ENCODE measurements at places on chromosomes 16 and 17.

DNA sequence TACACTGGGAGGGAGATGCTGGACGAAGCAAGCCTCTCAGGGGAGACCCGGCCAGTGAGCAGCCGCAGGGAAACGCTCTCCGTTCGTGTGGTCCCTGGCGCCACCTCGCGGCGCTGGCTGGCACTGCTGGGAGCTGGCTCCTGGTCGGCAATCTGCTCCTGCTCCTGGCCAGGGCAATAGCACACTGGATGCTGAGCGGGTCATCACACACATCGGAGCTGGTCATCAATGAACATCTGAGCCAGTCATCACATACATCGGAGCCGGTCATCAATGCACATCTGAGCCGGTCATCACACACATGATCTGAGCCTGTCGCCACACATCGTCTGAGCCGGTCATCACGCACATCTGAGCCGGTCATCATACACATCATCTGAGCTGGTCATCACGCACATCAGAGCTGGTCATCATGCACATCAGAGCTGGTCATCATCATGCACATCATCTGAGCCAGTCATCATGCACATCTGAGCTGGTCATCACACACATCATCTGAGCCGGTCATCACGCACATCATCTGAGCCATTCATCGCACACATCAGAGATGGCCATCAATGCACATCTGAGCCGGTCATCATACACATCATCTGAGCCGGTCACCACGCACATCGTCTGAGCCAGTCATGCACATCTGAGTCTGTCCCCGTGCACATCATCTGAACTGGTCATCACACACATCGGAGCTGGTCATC is 217.3 kb downstream of the RBFOX3 start:
- peak; percentile 47 for DNase-seq

DNA sequence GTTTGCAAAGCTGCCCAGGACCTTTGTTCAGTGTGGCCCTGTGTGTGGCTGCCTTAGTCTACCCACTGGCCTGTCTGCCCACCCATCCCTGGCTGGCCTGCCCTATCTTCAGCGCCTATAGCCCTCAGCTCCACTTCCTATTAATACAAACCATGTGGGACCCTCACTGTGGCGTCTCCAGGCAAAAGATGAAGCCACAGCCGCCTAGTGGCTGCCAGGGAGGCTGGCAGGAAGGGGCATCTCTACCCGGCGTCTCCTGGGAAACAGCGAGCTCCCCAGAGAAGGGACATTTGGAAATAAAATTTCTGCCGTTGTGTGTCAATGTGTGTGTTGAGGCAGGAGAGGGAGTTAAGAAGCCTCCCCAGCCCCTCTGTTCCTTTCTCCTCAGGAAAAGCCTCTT is 31.5 kb downstream of the NEUROD2 start:
- no peak for DNase-seq

DNA sequence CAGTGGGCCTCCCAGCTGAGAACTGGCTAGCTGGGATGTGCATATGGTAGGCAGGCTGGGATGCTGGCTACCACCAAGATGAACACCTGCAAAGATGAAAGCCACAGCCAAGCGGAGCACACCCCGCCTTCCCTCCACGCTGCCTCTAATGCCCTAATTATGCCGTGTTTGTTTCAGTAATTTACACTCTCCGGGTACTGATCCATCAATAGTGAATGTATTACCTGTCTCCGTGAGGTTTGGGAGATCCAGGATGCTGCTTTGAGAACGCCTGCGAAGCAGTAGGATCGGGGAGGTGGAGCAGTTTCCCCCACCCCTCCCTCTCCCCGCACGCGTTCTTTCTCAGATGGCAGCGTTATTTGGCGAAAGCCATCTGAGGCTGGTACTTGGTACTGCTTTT is 28.9 kb upstream of the GSE1 start:
- DNase-seq = no peak

DNA sequence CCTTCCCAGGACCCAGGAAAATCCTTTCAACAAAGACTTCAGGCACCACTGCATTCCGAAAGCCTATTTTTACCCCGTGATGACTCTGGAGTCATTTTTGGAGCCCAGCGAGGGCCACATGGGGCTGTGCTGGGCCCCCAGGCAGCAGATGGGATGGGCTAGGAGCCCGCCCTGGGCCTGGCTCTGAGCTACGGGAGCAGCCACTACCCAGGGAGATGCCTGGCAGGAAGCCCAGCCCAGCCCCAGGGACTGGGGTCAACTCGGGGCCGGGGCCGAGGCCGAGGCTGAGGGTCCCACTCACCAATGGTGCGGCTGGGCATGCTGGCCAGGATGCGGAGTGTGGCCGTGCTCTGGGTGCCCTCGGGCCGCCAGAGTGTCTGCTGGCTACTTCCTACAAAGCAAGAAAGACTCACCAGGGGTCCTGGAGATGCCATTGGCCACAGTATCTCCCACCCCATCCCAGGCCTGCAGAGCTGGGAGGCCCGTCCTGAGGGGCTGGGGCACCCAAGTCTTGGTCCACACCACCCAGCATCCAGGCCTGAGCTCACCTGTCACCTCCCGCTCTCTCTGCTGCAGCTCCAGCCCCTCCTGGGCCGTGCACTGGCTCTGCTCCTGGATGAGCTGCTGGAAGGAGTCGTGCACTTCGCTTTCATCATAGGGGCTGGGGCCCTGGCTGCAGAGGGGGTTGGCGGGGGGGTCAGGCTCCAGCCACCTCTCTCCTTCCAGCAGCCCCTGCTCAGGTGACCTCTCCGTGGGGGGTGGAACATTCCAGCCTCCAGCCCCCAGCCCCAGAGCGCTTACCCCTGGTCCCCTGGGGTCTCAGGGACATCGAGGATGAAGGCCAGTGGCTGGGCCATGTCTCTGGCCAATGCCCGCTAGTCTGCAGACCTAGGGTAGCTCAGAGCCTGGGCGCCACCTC is 2.3 kb downstream of the TMC6 start:
- DNase-seq = no peak

DNA sequence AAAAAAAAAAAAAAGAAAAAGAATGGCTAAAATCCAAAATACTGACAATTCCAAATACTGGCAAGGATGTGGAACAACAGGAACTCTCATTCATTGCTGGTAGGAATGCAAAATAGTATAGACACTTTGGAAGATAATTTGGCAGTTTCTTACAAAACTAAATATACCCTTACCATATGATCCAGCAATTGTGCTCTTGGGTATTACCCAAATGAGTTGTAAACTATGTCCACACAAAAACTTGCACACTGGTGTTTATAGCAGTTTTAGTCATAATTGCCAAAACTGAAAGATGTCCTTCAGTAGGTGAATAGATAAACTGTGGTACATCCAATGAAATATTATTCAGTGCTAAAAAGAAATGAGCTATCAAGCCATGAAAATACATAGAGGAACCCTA is 8.5 kb upstream of the MEIOC start:
- DNase-seq = no peak

- DNase-seq = no peak
These were observed 796 bp downstream of the NPB start for GRCh38 chr17:81902653-81903414.

DNA sequence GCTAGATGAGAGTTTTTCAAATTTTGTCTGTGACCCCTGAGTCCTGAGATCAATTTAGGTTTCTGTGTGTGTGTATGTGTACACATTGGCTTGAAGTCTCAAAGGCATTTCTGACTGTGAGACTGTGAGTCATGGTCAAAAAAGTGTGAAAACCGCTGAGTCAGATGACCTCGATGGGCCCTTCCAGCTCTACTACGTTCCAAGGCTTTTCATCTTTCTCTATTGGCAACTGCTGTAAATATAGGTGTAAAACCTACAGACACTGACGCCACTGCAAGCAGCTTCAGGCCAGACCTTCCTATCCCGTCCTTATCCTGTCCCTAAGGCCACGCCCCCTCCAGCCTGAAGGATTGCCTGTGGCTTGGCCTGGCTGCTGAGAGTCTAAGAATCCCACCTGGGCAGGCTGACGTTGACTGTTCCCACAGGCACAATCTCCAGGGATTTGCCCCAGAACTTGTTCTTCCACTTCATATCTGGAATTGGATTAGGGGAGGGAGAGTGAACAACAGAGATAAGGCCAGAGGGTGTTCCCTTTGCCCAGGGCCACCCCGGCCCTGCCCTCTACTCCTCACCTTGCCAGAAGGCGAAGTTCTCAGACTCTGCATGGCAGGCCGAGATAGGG is 11.3 kb downstream of the OSBPL7 start:
- DNase-seq = peak; percentile 75

- no peak for DNase-seq
These were observed 57.2 kb downstream of the VAC14 start for GRCh38 chr16:70743791-70744190.

DNA sequence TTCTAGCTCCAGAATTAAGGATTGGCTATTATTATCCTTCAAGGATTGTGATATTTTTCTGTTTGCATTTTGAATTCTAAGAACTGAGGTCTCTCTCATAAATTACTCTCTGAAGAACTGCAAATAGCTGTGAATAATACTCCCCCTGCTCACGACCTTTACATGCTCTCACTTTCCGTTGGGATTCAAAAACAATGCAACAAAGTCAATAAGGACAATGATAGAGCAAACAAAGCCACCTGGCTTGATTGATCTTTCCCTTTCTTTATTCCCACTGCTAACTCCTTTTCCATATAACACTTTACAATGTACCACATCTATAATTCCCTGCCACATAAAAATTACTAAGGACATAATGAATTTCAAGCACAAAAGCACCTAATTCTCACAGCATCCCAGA is 523.0 kb upstream of the CA10 start:
- DNase-seq = no peak

GRCh38 chr16:88533932-88534637 is 36.1 kb upstream of the ZC3H18 start:
- peak; percentile 59 for DNase-seq

- DNase-seq = no peak
These were observed 69.0 kb downstream of the PLXDC1 start for GRCh38 chr17:39082482-39082881.

- no peak for DNase-seq
These were observed 34.3 kb downstream of the PITPNC1 start for GRCh38 chr17:67411397-67411796.

DNA sequence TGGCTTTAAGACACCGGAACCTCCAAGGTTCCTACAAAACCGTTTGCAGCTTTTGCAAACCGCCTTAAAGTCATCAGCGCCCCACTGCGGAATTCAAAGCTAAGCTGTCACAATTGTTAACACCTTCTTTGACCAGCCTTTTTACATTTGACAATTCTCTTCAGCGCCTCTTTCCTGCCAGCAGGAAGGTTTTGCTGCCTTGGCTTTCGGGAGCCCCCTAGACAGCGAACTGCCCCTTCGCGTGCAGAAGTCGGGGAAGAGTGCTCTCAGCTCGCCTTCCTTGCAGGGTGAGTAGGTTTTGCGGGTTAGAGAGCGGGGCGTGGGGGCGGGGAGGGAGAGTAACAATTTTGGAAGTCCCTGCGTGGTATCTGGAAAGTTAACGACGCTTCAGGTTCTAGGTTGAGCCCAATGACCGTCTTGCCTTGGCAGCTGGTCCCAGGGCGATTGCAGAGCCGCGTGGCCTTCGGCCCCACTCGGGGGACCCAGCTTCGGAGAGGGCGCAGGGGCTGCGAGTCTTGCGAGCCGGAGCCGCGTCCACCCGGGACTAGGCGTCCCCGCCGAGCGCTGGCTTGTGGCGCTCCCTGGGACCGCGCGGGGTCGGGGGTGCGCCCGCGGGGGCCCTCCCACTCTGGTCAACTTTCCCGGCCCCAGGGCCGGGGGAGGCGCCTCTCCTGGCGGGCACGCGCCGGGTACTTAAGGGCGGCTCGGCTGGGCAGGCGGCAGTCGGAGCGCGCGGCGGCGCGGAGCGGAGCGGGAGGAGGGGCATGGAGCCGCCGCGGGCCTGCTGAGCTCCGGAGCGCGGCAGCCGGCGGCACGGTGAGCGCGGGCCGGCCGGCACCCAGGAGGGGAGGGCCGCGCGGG is at the start of gene HAS3:
Gene HAS3, plus strand, starts transcription at position 153 of the 861 bp plus-strand sequence. CDS start 3,743 bp downstream, outside the sequence.
- no peak for DNase-seq

DNA sequence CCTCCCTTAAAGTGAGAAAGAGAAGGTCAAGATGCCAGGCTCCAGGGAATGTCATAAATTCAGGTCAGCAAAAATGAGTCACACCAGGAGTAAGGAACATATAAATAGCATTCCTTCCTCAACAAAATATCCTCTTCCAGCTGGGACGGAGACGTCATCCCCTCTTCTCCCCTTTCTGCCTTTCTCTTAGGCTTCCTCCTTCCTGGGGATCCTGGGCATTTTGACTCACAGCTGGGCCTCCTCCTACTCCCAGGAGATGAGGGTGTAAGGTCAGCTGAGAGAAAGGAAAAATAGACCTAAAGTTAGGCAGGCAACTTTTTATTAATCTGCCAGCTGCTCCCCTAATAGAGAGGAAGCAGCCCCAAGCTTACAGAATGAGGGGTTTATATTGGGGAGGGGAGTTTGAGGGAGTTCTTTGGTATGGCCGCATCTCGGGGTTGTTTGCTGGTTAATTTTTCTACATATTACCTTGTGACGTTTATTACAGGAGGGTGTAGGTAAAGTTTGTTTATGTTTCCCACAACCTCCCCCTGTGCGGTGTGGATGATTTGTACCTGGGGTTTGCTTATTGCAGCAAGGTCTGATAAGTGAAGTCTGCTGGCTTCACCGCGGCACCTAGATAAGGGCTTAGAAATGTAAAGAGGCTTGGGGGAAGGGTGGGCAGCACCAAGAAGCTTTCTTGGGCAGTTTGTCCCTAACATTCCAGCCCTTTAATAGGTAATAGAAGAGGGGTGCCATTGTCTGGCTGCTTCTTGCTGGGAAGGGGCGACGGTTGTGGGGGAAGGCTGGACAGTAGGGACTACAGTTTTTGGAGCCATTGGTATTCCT is 7.1 kb upstream of the ZNF747 start:
- DNase-seq = no peak

- no peak for DNase-seq
These were observed 10.5 kb downstream of the CCR7 start for GRCh38 chr17:40554646-40555295.

DNA sequence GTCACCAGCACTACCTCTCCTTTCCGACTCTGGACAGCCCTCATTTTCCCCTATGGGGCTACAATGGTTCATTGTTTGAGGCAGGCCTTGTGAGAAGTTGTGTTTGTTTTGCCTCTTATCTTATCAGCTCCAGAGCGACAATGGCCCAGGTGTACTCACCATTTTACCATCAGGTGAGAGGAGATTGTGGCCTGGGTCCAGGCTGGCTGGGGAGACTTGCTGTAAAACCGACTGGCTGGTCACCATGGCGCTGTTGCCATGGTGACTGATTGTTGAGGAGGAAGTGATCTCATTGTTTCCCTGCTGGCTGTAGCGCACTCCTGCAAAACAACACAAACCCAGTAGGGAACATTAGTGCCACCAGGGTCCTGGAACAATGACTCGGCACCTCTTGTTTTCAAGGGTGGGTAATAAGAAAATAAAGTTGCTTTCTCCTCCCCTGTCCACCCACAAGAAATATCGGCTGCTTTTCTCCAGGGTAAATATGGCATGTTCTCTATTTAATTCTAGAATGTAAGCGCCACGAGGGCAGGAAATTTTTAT is 34.4 kb downstream of the HNF1B start:
- peak; percentile 17 for DNase-seq

- DNase-seq = no peak
These were observed 173.7 kb downstream of the HS3ST3B1 start for GRCh38 chr17:14474591-14474990.

- DNase-seq = no peak
These were observed at the start of gene ASPHD1 for GRCh38 chr16:29900102-29900887. Gene ASPHD1 (plus strand): TSS chr16:29900488. CDS start chr16:29900972, 484 bp downstream.

DNA sequence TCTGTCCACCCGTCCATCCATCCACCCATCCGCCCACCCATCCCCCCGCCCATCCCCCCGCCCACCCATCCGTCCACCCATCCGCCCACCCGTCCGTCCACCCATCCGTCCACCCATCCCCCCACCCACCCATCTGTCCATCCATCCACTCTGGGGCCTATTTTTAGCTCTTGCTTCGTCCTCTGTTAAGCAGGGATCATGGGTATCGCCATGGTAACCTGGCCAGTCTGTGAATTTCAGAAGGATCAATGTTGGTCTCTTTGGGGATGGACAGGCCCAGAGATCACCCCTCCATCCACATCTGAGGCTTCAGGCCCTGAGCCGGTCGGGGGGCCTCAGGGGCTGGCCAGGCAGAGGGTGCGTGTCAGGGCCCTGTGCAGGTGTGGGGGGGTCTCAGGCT is 15.2 kb upstream of the DPEP1 start:
- DNase-seq = no peak
